NCI-H510A (cell line): ENCODE measurements at places on chromosomes 4 and X.

DNA sequence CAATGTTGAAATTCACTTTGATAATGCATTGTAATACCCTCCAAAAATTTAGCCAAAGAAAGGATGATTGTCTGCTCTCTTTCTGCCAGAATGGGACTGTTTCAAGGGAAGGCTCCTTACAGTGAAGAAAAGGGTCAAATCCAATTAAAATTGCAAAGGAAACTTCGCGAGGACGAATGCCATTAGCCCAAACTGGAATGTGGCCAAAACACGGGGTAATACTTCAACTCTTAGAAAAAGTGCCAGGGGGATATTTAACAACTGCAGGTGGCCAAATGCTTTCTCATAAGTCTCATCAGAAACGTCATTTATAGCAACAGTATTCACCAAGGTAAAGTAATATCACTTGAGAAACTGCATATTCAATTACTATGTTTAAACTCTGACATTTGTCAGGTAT is 29.0 kb downstream of the NKX3-2 start:
- DNase-seq: no peak

DNA sequence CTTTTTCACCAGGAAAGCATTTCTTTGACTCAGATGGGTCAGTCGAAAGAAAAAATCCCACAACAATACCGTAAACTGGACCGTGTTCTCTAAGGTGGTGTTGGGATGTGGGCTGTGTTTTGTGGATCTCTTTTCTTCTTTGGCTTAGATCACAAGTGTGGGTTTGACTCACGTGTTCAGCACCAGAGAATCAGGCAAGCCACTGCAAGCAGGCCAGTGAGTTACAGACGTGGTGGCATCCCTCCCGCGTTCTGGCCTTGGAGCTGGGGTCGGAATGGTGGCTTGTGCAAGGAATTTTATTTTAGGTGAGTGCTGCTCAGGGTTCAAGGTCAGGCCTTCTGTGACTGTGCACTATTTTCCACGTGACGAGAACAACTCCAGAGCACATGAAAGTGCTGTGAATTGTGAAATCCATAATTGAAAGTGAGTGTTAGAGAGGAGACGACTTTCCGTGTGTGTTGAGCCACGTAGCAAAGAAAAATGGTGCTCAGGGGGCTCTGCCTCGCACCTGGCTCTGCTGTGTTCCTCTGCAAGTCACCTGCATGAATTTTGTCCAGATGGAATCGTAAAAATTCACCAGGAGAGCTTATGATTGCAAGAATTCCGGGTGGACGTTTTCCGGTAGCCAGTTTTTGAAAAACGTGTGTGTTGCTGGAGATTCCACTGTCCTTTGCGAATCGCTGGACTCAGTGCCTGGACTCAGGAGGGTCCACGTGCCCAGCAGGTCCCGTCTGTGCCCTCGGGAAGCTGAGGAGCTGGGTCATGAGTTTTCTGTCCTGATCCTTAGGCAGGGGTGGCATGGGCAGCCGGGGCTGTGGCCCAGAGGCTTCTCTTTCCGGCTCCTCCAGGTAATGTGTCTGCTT is 33.6 kb upstream of the HGFAC start:
- DNase-seq: no peak

- no peak for DNase-seq
These were observed 150.3 kb downstream of the NHS start for GRCh38 chrX:17525266-17525665.

DNA sequence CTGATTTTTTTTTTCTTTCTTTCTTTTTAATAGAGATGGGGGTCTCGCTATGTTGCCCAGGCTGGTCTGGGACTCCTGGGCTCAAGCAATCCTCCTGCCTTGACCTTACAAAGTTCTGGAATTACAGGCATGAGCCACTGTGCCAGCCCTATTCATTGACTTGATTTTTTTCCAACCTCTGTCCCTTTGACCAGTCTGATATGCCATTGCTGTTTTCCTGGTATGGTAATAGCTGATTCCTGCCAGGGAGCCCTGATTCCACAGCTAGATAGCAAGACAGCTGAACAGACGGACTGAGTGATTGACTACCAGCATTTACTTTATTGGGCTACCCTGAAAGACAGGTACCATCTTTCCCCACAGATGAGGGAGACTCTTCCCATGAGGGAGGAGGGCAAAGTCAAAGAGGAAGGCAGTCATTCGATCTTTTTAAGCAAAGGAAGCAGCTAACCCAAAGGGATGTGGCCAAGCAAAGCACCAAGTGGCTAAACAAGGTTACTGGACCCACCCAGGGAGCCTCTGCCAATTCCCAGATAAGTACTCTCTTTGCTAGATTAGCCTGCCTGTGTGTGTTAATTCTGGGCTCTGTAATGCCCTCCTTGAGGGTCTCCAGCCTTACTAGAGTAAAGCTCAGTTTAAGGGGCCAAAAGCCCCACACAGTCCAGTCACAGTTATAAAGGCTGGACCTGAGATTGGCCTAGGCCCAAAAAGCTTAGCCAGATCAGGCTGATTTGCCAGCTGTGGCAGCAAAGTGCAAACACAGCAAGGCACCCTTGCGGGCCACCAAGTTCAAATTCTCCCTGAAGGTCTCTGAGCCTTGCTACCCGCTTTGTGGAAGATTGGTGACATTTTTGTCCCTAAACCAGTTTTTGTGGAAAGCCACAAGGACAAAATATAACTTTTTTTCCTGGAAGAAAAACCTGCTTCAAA is 192.4 kb upstream of the GPC4 start:
- no peak for DNase-seq

- DNase-seq: no peak
These were observed 194.4 kb upstream of the PCDH7 start for GRCh38 chr4:30525662-30526315.

DNA sequence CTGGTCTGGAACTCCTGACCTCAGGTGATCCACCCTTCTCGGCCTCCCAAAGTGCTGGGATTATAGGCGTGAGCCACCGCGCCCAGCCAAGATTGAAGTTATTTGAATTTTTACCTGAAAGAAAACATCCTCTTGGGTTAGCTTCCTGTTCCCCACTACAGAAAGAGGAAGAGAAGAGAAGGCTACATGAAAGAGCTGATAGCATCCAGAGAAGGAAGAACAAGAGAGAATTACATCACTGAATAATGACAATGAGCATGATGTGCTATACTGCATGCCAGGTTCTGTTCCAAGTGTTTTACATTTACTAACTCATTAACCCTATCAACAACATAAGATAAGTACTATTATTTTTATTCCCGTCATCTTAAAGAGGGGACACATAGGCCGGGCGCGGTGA is 11.5 kb upstream of the TBC1D1 start:
- DNase-seq: no peak

- DNase-seq: no peak
These were observed 90.1 kb downstream of the IRF2 start for GRCh38 chr4:184384056-184384809.

- no peak for DNase-seq
These were observed 1.5 kb upstream of the DDX3X start for GRCh38 chrX:41332408-41333002.

- DNase-seq: no peak
These were observed 6.5 kb upstream of the USP46 start for GRCh38 chr4:52665592-52665991.
